ENCODE measurements at places on chromosomes 16 and 17. TPM values are rescaled to one million over a fixed set of nuclear protein-coding genes. Genes with fewer than 3 reads are reported as not detected.
A peak's percentile ranks its signal among the peaks of the same experiment; 100 is the strongest.

GRCh38 chr16:2364638-2365210 is 24.2 kb upstream of the ABCA3 start:
- H3K4me1 ChIP-seq: no peaks in the 10 kb centered on the region
- no peak overlapping the region for H3K27ac ChIP-seq

- no peak for DNase-seq
- H3K27ac ChIP-seq: peak overlapping the region; percentile 96
- peaks cover 31% of the 10 kb centered on the region for H3K4me1 ChIP-seq
Measured at GRCh38 chr16:15954814-15955151, 5.4 kb downstream of the ABCC1 start.

GRCh38 chr17:74558882-74559519 is 8.3 kb downstream of the CD300H start:
- no peaks in the 10 kb centered on the region for H3K4me1 ChIP-seq
- no peak overlapping the region for H3K4me3 ChIP-seq
- no peaks in the 10 kb centered on the region for H3K27me3 ChIP-seq
- no peak overlapping the region for H3K27ac ChIP-seq
- no peaks in the 10 kb centered on the region for H3K36me3 ChIP-seq
- no peak for DNase-seq

DNA sequence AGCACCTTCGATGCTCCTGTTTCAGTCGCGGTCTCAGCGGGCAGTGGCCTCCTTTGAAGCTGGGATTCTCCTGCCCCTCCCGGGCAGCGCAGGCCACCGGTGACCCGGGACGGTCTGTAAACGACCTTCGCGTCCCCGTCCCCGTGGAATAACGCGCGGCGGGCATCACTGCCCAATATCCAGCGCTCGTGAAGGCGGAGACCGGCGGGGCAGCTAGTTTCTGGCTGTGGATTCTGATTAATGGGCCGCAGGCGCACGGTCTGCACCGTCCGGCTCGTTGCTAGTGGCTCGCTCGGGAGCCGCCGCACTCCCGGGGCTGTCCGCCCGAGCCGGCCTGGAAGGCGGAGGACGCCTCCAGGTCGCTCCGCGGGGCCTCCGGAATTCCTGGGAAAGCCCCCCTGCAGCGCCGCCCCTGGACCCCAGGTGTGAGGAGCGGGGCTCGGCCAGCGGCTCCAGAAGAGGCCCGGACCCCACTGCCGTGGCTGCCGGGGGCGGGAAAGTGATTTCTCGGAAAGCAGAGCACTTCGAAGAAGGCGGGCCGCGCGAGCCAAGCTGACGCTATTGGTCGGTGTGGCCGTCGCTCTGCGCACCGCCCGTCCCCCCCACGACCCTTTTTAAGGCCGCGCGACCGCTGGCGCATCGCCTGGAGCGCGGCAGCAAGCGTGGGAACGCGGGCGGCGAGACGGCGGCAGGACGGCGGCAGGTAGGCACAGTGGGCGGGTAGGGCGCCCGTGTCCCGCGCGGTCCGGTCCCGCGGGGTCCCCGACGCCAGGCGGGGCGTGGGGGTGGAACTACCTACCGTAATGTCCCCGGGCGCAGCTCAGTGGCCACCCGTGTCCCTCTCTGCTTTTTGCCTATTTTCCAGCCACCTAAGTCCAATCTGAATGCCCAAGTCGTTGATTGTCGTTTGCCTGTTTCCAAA is at the start of gene IRF8:
IRF8 (plus strand) TSS at position 642 of the 922 bp plus-strand sequence. CDS start 3,854 bp downstream, outside the sequence.
- H3K36me3 ChIP-seq: no peaks in the 10 kb centered on the region
- peak within 1 kb of the TSS; percentile 75 for H3K27ac ChIP-seq
- peak within 1 kb of the TSS; percentile 61 for H3K4me3 ChIP-seq
- peaks cover 15% of the 10 kb centered on the region for H3K4me1 ChIP-seq
- peak; percentile 94 for DNase-seq

Gene RAB26
- not detected for total RNA-seq

Gene BCAS3
- 25.7 TPM for total RNA-seq

Measured in esophagus muscularis mucosa (tissue), 4 donors.